ENCODE measurements at places on chromosomes 5 and 9.

DNA sequence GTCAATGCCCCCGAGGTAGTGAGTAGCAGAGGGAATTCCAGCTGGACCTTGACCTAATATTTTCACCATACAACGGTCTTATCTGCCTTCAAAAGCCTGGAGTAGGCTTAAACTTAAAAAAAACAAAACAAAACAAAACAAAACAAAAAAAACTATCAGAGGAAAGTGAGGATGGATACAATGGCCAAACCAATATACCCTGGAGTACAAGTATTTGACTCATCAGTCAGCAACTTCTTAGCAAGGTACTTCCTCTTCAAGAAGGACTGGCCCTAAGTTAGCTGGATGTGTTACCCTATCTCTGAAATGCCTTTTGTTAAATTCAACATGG lies 160.6 kb upstream of the GNA14 start:
- no peak for DNase-seq

DNA sequence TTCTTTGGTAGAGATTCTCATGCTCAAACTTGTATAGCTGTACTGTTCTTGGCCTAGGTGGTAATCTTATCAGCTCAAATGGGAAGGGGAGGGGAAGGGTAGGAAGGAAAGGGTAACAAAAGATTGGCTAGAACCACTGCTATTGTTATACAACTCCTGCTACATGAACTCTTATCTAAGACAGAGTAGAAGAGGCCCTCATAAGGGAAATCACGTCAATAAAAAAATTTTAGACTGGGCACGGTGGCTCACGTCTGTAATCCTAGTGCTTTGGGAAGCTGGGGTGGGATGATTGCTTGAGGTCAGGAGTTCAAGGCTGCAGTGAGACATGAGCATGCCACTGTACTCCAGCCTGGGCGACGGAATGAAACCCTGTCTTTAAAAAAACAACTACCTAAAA lies 15.9 kb downstream of the STOM start:
- no peak for DNase-seq

DNA sequence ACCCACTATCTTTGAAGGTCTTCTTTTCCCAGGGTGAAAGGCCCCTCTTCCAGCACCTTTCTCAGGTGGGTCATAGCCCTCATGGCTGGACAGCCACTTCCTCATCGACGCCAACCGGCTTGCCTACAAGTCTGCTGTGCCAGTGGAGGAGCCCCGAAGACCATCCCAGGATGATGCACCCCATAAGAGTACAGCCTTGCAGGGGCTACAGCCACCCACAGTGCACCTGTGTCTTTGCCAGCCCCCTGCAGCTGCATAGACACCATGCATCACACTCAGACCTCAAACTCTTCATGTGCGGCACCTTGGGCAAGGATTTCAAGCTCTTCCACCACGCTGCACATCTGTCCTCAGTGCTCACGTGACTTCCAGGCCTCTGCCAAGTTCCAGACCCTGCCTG lies 173.4 kb downstream of the SLF1 start:
- DNase-seq = no peak

DNA sequence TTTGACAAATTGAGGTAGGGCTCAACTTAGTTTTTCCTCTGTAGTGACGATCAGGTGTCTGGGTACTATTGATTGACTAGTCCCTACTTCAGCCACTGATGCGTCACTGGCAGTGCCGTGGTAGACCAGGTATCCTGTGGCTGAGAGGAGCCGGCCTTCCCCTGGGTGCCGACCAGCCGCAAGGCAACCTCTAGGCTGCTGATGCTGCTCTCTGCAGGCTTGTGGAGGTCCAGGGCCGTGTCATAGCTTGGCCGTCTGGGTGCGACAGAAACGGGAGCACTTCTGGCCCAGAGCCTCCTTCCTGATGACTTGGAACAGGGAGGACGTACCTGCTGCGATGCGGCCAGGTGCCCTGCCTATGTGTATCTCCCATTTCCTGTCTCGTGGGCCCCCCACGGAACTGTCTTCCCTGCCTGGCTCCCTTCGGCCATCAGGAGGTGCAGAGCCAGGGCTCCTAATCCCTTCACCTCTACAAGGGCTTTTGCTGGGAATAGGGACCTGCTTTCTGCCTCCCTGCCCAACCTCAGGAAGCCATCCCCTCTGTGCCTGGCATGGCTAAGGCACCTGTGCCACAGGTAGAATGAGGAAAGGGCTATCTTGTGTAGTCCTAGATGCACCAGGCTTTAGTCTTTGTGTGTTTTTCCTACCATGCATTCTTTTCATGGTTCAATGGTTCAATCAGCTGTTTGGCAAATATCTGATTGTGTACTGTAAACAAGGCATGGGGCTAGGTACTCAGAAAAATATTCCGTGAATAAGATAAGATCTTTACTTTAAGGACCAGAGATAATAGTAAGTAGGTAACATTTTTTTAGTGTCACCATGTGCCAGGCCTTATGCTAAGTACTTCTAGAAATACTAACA lies 44.6 kb downstream of the MVB12B start:
- DNase-seq = no peak

DNA sequence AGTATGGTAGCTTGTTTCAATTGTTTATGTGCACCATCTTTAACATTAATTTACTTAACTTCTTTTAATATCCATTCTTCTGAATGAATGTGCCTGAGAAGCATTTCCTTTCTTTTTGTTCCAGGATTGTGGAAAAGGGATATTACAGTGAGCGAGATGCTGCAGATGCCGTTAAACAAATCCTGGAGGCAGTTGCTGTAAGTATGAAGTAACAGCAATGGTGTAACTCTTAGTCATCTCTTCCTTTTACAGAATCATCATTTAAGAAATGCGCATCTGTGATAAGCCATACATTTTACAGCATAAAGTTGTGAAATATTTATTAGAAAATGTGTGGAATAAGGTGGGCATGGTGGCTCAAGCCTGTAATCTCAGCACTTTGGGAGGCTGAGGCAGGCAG lies 117.7 kb downstream of the STARD4 start:
- no peak for DNase-seq

GRCh38 chr5:149387982-149388381 lies 8.9 kb upstream of the IL17B start:
- no peak for DNase-seq

DNA sequence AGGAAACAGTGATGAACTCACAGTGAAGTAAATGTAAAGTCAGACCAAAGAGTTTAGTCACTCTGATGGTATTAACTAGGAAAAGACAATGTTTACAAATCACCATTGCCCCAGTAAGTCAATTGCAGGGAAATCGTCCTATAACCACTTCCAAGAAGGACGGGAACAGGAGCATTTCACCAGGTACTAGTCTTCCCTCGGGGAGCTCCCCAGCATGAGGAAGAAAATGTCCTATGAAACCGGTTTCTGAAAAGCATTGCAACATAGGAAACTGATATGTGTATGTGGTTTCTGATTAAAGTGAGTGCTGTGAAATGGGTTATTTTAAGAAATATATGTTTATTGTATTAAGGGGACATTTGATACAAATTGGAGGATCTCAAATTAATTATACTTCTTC lies 626.7 kb upstream of the ADAMTS16 start:
- DNase-seq = no peak

GRCh38 chr5:145978708-145979107 lies 42.3 kb downstream of the SH3RF2 start:
- no peak for DNase-seq

DNA sequence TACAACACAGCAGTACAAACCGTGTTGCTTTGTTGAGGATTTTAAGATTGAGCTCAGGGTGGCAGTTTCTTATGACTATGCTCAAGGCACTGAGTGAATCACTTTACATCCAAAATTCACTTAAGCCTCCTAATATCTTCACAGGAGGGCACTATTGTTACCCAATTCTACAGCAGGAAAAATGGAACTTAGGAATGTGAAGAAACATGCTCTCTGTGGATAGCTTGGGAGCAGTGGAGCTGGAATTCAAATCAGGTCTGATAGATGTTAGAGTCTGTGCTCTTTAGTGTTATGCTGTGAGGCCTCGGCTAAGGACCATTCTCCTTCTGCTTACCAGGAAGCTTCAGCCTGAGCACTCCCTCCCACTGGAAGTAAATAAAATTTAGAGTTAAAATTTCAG lies 18.7 kb upstream of the HMHB1 start:
- no peak for DNase-seq

DNA sequence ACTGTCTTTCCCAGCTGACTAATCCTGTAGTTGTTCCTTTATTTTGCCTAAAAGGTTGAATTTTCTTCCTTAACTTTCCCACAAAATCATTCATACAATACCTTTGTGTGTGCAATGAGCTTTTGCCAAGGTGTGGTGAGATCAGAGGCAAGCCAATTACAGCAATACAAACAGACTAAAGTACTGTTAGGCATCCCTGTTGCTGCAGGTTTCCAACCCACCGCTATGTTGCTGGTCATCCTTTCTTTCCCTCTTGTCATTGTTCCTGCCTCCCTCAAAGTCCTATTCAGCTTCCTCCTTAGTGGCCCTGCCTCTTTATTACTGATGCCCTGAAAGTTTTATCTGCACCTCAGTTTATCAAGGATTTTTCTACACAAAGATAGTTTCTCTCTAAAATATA lies 22.1 kb downstream of the ITGA2 start:
- no peak for DNase-seq

GRCh38 chr5:155767470-155767869 lies 559.5 kb upstream of the SGCD start:
- DNase-seq = no peak

GRCh38 chr9:138095813-138096518 lies 218.4 kb downstream of the CACNA1B start:
- DNase-seq = peak; percentile 37

DNA sequence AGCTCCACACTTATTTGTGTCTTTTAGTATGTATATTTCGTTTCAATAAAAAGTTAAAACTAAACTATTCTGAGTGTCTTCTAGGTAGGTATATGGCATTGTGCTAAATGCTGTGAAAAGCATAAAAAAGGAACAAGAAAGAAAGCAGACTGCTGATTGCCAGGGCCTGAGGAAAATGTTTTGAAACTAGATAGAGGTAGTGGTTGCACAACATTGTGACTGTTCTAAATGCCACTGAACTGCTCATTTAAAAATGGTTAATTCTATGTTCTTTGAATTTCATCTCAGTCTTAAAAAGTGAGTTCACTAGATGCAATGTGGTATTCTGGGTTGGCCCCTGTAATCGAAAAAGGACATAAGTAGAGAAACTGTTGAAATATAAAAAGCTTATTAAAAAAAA lies 2.6 kb upstream of the ALAD start:
- no peak for DNase-seq

DNA sequence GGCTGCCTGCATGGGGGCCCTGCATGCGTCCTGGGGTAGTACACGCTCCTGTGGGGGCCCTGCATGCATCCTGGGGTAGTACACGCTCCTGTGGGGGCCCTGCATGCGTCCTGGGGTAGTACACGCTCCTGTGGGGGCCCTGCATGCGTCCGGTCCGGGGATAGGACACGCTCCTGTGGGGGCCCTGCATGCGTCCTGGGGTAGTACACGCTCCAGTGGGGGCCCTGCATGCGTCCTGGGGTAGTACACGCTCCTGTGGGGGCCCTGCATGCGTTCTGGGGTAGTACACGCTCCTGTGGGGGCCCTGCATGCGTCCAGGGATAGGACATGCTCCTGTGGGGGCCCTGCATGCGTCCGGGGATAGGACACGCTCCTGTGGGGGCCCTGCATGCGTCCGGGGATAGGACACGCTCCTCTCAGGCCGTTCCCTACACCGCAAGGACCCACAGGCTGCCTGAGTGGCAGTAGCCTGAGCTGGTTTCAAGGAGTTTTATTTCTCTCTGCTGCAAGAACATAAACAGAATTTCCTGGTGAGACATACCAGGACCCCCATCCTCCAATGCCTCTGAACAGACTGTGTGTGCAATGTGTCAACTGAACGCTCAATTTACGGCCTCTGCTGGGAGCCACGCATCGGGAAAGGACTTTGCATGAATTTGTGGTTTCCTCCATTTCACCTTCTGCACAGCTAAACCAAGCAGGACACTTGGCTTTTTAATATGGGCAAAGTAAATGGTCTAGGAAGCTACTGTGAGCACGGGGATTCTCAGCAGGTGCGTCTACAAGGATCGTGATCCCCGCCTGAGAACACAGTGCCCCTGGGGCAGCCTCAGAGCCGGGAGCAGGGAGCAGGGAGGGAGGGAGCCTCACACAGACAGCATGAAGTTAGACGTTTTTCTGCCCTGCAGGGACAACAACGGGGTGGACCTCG lies 48.9 kb upstream of the CLPTM1L start:
- no peak for DNase-seq

DNA sequence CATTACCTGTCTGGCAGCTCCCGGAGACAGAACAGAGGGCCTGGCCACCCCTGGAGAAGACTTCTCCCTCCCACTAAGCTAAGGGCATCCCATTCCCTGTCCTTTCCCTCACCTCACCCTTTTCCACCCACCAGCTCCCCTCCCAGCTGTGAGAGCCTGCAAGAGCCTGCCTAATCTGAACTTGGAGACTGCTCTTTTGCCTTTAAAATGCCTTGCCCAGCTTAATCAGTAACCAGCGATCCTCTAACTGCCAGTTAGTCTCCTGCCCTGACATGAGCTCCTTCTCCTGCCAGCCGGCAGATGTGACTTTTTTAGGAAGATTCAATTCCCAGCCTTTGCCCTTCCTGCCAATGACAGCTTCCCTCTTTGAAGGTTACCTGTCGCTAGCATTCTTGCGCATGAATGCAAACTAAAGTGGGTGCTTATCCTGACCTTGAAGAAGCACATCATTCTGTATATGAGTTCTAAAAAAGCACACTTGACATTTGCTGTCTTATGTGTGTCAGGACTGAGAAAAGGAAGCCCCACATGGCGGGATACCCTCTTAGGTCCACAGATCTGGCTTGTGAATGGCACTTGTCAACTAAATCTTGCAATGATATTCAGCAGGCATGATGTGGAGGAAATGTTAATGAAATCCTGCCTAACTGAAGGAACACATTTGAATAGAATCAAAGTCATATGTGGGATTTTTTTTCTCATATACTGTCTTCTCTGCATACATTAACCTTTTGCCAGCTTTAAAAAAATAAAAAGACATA lies 411.2 kb upstream of the SLC30A5 start:
- DNase-seq = no peak

DNA sequence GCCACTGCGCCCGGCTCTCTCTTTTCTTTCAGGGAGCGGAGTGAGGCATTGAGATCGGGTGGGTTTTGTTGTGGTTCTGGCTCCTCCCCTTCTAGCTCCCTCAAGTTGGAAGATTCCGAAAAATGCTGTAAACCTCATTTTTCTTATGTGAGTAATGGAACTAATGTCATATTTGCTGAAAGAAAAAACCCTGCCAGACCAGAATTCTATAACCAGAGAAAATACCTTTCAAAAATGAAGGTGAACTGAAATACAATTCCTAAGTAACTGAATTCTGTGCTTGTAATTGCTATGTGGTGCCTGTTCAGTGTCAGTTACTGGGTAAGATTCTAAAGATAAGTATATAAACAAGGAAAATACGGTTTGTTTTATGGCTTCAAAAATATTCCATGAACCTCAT lies 30.9 kb upstream of the CDK20 start:
- DNase-seq = no peak

DNA sequence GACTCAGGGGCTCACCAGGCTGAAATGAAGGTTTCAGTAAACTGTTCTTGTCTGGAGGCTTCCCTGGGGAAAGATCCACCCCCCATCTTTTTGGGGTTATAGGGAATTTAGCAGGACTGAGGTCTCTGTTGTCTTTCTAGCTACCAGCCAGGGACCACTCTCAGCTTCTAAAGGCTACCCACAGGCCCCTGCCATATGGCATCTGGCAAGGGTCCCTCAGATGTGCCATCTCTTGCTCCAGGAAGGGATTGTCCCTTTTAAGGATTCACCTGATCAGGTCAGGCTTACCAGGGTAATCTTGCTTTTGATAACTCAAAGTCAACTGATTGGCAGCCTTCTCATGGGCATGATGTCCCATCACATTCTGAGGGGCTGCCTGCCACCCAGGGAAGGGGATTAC lies 65.0 kb downstream of the NSUN2 start:
- DNase-seq = peak; percentile 43
